NCI-H2171 (cell line): ENCODE measurements at places on chromosomes 16 and 17.

- no peak for DNase-seq
These were observed 489.3 kb upstream of the SOX9 start for GRCh38 chr17:71631483-71631882.

GRCh38 chr16:59045501-59045900 is 311.4 kb upstream of the GOT2 start:
- no peak for DNase-seq

- peak; percentile 28 for DNase-seq
These were observed 4.9 kb upstream of the PABPN1L start for GRCh38 chr16:88871349-88871702.

DNA sequence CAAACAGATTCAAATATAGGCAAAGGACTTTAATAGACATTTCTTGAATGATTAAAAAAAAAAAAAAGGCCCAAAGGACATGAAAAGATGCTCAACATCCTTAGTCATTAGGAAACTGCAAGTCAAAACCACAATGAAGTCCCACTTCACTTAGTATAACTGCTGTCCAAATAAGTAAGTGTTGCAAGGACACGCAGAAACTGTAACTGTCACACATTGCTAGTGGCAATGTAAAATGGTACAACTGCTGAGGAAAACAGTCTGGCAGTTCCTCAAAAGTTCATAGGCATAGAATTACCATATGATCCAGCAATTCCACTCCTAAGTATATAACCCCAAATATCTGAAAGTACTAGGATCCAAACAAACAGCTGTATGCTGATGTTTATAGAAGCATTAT is 112.7 kb downstream of the BRIP1 start:
- no peak for DNase-seq

DNA sequence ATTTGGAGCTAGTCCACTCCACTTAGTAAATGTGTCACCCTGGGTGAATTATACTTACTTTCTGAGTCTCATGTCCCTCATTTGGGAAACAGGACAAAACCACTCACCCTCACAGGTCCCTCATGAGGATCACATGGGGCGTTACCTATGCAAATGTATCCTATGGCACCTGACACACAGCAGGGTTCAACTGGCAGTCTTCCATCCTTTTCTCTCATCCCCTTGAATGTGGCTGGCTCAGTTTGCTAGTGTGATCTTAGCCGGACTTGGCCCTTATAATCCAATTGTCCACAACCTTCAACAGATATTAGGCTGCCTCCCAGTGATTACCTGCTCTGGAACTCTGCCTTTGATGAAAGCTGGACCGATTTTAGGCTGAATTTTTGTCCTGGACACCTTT is 308.8 kb downstream of the MAP2K6 start:
- DNase-seq = no peak

GRCh38 chr17:79272666-79273219 is 198.1 kb downstream of the ENGASE start:
- no peak for DNase-seq

- no peak for DNase-seq
These were observed 865 bp upstream of the CAMKK1 start for GRCh38 chr17:3893720-3894116.

DNA sequence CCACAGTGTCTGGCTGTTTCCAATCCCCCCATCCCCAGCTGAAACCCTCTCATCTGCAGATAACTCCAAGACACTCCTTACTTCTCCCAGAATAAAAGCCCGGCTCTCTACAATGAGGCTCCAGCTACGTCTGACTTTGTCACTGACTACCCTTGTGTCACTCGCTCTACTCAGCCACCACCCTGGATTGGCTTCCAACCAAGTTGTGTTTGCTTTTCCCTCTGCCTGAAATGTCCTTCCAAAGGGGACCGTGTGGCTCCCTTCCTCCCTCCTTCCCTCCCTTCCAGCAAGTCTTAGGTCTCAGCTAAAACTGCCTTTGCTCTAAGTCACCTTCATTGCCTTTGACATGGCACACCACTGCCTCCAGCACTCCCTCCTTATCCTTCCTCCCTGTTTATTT is 42.8 kb downstream of the CDH1 start:
- DNase-seq = no peak

- peak; percentile 31 for DNase-seq
These were observed at the start of gene CNTNAP1 for GRCh38 chr17:42681976-42682721. TSS of gene CNTNAP1 (plus strand) at chr17:42682531. CDS start at chr17:42682830, 299 bp downstream.

GRCh38 chr17:41957869-41958439 is 8.6 kb upstream of the CNP start:
- no peak for DNase-seq

GRCh38 chr16:59411961-59412841 is 678.1 kb upstream of the GOT2 start:
- DNase-seq = no peak

DNA sequence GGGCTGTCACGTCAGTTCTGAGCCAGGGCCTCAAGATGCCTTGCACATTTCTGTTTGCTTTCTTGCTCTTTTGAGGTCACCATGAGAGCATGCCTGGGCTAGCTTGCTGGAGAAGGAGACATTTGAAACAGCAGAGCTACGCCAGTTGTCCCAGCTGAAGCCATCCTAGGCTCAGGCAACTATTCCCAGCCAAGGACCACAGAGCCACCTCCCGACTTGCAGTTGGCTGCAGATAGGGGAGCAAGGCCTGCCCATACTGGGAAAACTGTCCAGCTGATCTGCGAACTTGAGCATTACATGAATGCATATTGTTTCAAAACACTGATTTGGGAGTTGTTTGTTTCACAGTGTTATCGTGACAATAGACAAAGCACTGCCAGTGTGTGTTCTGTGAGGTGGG is 340.8 kb downstream of the XYLT1 start:
- DNase-seq = no peak
